Thyroid gland (tissue), 4 donors: ENCODE measurements at places on chromosomes 2 and 18.

- DNase-seq = no peak
These were observed 109.0 kb downstream of the AQP4 start for GRCh38 chr18:26756556-26756955.

DNA sequence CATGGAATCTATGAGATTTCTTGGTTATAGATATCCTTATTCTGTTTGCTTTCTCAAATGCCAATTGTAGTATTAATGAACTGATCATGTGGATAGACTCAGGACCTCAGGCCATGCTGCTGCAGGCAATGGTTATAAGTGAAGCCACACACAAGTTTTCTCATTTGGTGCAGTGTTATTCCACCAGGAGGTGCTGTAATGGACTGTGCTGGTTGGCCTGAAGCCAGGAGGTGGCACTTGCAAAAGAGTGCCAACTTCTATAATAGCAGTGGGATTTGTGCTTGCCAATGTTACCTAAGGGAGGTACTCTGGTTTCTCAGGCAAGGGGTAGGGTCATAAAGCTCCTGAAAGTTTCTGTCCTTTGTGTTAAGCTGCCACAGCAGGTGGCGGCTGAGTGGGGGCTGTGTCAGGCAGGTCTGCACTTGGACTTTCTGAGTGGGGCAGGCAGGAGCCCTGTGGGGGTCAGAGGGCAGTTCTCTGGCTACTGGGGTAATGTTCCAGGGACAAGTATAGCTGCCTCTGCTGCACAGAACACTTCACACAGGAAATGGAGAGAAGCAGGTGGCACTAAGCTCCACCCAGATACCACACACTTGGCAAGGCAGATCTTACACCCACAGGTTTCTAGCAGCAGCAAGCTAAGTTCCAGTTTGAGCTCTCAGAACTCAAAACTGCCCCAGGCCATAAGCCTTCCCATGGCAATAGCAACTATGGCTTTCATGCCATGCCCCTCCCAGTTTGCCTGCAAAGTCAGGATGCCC, 352.6 kb upstream of the CWC22 start:
- no peak for DNase-seq

GRCh38 chr18:20996418-20996817, 115.2 kb downstream of the ROCK1 start:
- no peak for DNase-seq

DNA sequence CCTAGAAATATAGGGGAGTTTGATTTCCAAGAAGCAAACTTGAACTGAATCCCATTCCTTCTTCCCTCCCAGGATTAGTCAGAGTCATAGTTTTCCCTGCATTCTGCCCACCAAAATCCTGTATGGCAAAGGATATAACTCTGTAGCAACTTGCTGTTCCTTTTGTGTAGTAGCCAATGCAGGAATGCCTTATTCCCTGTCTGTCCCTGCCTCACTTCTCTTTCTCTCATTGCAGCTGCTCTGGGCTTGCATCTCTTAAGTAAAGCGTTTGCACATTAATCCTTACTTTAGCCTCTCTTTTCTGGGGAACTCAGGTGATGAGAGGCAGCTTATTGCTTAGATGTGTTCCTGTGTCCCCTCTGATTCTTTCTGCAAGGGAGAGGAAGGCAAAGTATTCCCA, 333.1 kb upstream of the VWC2L start:
- no peak for DNase-seq

DNA sequence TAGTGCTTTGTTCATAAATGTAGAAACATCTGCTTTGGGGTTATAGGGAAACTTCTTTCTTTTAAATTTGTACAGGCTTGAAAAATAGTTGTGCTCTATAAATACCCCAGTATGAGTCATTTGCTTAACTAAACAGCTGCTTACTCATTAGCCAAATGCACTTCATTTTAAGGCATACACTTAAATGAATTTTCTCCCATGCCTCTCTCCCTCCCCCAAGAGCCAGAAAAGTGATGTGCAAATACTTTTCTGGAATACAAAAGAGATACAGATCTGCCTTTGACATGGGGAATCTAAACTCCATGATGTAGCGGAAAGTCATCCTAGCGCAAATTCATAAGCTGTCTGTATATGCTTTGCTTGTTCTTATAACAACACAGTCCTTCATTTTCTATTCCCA, 469.4 kb downstream of the DLGAP1 start:
- DNase-seq = no peak

DNA sequence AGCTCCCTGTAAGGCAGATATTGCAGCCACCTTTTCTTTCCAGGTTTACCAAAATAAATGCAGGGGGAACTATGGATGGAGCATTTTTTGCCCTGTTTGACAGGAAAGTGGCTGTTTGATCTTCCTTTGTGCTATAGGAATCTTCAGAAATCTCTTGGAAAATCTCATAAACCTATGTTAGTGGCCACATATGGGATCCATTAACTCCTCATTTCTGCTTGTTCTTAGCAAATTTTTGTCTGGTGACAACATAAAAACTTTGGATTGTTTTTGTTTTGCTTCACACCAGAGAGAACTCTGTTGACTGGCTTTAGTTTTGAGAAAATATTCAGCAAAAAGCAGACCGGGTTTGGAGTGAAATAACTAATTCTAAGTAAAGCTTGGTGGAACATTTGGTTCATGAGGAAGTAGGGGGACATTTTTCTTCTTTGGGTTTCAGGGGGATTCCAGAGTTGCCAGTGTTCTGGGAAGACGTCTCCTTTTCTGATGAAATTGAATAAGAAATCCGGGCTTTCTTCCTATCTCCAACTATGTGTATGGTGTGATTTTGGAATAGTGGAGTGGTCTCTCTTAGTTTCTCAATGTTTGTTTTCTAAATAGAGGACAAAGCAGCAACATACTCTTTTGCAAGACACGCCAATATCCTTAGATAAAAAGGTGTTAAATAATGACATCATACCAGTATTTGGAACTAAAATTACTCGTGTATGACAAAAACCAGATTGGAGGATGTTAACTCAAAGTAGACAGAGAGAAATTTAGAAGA, 174.4 kb downstream of the ICOS start:
- DNase-seq = no peak

DNA sequence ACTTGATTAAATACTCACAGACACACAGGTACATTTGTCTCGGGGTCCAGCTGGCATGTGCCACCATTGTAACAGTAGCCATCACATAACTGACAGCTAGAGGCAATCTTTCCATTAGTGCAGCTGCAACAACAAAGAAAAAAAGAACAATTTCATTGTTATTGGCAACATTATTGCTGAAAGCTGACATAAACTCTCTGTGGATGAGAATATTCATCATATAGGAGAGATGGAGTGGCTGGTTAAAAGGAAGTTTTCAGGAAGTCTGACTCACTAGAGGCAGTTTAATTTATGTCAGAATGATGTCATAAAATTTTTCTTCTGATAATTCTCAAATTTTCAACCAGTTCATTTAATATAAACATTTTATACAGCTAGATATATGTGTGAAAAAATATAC, 1490.0 kb upstream of the NXPH2 start:
- no peak for DNase-seq

DNA sequence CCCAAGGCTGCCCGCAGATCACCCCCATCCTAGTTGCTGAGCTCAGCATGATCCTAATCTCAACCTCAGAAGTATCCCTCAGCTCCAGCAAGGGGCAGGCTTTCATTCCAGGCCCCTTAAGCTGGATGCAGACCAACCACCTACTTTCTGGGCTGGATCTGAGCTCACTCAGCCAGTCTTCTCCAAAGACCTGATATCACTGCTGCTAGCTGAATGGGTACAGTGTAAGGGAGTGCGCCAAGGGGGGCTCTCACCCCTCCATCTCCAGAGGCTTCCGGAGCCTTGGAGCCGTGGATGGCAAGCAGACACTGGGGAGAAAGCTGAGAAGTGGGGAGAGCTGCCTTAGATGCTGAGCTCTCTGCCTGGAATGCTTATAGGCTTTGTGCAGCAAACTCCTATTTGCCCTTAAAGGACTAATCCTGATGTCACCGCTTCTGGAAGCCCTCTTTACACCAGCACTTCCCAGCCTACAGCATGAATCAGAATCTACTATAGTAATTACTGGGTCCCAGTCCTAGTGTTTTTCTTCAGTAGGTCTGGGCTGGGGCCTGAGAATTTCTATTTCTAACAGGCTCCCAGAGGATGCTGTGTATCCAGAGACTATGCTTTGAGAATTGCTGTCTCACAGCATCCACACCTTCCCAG, 31.0 kb downstream of the GYPC start:
- DNase-seq = no peak

- peak; percentile 76 for DNase-seq
These were observed 133.9 kb downstream of the MAP4K4 start for GRCh38 chr2:101831351-101831865.

- no peak for DNase-seq
These were observed 420.3 kb upstream of the MMADHC start for GRCh38 chr2:150007815-150008430.

DNA sequence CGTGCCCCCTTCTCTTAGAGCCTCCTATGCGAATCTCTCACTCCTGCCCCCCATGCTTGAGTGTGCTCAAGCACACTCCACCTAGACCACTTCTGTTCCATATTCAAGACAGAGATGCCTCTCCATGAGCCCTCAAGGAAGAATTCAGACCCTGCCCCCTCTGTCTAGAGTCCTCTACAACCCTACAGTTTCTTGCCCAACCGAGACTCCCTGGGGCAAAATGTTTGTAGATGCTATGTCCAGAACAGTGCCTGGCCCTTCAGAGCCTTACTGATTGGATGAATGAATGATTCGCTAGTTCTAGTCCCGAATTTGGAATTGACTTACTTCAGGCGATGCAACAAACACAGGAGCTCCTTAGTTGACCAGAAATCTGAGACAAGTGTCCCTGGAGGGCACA, 8.7 kb downstream of the APCDD1 start:
- DNase-seq = no peak

- no peak for DNase-seq
These were observed 1082.0 kb downstream of the SOCS6 start for GRCh38 chr18:71370671-71371445.
